Adrenal gland (tissue), 19 donors: ENCODE measurements at places on chromosomes 7 and 10.

GRCh38 chr10:6074489-6075301 is 12.5 kb upstream of the IL2RA start:
- DNase-seq: no peak

DNA sequence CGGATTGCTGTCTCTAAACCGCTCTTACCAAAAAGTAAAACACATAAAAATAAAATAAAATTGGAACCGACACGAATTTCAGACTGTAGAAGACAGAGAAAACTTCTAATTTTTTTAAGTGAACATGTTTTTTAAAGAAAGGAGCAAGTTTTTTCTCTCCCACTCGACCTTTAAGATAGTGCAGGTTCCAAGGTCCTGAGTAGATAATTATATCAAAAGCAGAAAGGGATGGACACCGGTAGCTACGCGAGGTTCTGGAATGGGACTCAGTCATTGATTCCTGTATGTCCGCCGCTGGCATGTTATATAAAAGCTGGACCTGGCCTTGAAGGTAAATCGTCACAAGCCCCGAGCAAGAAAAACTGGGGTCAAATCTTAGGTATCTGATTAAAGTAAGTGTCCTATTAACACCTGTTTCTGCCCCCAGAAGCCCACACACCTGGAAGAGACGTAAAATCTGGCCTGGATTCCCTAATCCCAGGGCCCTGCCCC is 462 bp upstream of the CISD1 start:
- DNase-seq: no peak

- DNase-seq: no peak
These were observed 40.0 kb downstream of the ZCCHC24 start for GRCh38 chr10:79405221-79405994.

- no peak for DNase-seq
These were observed 54.3 kb upstream of the WAC start for GRCh38 chr10:28478646-28479045.

- DNase-seq: no peak
These were observed 21.5 kb downstream of the SLC18A2 start for GRCh38 chr10:117262291-117262902.

DNA sequence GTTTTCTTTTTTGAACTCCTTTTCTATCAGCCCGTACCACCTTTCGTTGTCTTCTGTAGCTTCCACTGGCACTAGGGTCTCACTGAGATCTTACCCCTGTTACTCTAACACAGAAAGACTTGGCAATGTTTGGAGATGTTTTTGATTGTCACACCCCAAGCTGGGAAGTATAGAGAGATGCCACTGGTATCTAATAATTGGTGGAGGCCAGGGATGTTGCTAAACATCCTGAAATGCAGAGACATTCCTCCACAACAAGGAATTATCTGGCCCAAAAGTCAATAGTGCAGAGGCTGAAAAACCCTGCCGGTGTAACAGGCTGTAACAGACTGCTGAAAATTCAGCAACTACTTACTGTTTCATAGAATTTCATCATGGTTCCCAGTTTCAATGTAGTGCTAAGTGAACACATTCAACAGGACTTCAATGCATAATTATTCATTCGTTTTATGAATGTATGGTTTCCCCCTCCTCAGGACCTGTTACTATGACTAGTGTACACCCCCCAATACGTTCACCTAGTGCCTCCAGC is 115.9 kb downstream of the TRIM24 start:
- DNase-seq: no peak

GRCh38 chr7:42567051-42567450 is 330.0 kb upstream of the GLI3 start:
- DNase-seq: no peak

DNA sequence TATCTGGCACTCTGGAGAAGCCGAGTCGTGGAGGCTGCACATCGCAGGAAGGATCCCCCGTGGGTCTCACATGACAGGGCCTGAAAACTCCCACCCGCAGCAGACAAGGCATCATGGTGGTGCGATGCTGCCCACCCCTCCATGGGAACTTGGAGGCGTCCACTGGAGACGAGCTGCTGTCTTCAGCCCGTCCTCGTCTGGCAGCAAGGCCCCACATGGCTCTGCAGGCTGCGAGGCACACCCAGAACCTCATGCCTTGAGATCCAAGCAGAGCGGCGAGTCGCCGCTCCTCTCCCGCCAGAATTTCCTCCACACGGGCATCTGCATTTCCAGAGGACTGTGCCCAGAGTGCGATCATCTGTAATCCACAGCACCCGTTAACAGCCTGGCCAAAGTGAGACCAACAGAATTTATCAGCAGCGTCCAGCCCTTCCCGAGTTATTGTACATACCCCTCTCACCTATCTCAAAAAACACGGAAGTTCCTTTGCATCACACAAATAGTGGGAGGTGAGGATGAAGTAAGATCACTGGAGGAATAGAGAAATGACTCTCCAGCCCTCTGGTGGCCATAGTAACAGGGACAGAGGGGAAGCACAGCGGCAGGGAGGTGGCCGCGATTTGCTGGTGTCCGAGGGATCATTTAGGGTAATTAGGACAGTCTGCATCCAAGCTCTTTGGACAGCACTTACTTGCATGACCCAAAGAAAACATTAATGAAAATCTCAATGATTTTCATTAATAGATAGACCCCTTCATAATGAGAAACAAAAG is 292.4 kb downstream of the USP6NL start:
- DNase-seq: no peak

GRCh38 chr10:107889105-107889504 is 724.6 kb upstream of the SORCS1 start:
- no peak for DNase-seq
